ENCODE measurements at places on chromosomes 3 and 15.

DNA sequence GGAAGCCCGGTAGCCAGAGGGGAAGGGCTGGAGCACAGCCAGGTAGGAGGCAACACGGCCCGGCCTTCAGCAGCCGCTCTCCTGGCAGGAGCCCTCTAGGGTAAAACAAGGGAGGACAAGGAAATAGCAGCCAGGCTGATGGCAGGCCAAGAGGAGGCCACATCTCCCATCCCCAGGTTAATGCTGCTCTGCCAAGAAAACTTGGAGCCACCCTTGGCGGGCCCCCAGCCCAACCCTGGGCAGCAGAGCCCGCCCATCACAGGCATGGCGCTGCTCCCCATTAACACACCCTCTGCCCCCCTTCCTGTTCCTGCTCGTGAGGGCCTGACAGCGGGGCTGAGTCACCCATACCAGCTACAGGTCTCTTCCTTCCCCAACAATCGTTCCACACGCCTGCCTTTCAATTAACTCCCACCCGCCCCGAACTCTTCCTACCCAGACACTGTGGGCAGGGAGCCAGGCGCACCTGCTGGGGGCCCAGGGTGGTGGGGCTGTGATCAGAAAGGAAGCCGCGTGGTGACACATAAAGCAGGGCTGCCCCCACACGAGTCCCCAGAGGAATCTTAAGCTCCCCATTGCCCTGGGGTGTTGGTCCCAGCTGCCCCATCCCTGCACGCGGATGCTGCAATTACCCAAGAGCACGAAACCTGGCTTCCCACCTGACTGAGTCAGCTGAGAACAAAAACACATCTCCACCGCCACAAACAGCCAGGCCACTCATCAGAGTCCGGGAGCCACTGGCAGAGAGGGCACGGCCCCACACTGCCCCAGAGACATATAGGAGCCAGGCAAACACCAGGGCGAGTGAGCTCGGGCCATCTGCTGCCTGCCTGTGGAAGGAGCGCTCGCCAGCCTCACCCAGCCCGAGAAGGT lies at the start of gene C15orf62:
C15orf62 (plus strand) TSS at position 707 of the 873 bp plus-strand sequence. CDS start 516 bp downstream, outside the sequence.
- no peak for DNase-seq

DNA sequence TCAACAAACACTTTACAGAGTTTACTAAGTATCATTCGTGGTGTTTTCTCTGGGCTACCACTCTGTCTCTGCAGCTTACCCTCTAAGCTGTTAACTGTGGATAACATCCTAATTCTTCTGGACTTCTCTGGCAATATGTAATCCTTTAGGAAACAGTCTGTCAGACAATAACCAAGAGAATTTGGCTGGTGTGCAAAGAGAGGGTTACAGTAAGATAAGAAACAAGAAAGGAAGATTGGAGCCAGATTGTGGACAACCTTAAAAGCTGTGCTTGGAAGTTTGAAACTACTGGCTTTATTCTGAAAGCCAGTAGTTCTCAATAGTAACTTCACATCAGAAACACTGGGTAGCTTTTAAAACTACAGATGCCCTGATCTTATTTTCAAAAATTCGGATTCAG lies 778 bp downstream of the ARL6 start:
- DNase-seq: no peak

DNA sequence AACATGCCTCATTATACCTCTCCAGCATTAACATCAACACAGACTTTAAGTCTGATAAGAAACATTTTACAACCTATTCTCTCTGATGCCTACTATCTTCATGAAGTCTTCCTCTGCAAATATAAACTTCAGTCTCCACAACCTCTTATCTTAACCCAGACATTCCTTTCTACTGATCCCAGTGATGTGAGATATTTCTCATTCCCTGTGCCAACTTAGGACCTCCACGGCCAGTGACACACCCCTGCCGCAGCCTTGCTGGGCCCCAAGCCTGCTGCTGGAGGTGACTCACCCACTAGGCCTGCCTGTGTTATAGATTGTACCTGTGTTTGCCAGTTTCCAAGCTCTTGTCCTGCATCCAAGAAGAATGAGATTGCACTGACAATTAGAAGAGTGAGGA lies 734.5 kb upstream of the CADM2 start:
- DNase-seq: no peak

- no peak for DNase-seq
These were observed 17.5 kb upstream of the HHATL start for GRCh38 chr3:42720126-42720525.

DNA sequence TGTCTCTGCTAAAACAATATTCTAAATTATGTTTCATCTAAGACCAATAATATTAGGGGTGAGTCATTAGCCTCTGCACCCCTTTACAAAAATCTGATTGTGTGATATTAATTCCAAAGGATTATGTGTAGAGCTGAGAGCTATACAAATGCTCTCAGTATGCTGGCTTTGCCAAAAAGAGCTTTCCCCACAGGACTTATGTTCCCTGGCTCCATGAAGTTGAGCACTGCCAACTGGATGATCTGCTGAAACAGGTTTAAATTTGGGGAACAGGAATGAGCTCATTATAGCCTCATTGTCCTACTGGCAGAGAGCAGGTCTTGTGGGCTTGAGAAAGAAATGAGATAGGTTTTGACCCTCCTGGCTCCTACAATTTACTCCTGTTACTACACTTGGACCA lies 347.8 kb upstream of the LMCD1 start:
- no peak for DNase-seq

DNA sequence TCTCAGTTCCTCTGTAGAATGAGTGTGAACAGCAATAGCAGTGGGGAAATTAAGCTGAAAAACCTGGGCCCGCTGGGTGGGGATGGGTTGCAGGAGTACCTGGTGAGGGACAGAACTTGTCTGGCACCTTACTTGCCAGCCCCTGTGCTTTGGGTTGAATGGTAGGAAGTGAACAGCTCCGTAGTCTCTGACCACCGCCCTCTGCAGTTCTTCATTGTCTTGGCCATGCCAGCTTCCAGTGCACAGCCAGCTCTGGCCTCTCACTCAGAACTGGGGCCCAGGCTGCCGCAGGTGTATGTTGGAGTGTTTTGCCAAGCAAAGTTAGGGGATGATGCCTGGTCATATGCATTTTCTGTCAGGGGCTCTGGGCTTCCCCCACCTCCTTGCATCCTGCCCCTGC lies 14.0 kb upstream of the CHST14 start:
- no peak for DNase-seq

DNA sequence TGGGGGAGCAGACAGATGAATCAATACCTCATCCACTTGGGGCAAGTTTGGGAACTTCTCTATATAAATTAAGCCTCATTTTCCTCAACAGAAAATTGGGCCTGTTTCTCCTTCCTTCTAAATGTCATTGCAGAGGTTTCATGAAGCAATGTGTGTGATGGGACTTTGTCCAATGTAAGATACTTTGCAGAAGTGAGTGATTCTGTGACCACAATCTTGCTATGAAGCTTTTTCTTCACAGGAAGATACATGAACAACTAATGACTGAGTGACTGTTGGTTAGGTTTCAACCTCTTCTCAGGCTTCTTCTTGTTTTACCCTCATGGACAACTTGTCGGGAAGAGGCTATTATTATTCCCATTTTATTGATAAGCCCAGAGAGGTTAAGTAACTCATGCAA lies 11.0 kb downstream of the TMEM45A start:
- no peak for DNase-seq

- DNase-seq: no peak
These were observed 82.0 kb upstream of the DAZL start for GRCh38 chr3:16687221-16687620.

DNA sequence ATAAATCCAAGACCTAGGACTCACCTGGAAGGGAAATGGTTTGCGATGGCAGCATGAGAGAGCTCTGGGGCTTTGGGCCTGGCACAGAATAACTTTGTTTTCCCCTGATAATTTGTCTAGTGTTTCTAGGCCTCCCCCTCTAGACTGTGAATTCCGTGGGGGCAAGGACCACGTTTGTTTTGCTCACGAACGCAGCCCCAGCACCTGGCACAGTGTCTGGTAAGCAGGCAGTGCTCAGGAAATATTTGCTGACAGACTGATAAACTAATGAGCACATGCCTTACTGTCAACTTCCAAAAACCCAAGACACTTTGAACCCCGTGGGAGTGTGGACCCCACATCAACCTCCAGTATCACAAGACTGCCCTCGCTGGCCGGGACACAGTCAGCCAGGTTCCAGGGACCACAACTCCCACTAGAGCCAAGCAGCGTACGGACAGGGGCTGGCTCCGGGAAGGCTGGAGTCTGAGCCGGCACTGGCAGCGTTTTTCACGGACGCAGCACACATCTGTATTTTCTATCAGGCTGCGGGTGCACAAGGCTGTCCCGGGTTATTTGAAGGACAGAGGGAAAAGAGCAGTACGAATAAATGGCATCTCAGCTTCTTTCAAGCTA lies 146.5 kb downstream of the XXYLT1 start:
- DNase-seq: no peak

GRCh38 chr3:64213962-64214379 lies 11.3 kb downstream of the PRICKLE2 start:
- DNase-seq: no peak

- no peak for DNase-seq
These were observed 94.2 kb downstream of the NUP210 start for GRCh38 chr3:13325892-13326443.

DNA sequence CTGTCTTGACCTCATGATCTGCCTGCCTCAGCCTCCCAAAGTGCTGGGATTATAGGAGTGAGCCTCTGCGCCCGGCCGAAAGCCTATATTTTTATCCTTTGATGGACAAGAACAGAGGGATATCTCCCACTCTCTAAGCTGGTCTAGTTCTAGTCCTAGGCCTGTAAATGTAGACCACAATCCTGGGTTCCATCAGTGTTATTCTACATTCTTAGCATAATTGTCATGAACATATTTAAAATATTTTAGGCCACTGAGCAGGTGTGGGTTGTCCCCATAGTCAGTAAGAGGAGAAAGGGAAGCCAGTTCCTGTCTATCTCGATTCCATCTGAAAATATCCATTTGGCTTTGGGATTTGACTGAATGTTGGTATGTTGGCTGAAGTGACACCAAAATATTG lies 118.1 kb downstream of the EBLN2 start:
- no peak for DNase-seq

DNA sequence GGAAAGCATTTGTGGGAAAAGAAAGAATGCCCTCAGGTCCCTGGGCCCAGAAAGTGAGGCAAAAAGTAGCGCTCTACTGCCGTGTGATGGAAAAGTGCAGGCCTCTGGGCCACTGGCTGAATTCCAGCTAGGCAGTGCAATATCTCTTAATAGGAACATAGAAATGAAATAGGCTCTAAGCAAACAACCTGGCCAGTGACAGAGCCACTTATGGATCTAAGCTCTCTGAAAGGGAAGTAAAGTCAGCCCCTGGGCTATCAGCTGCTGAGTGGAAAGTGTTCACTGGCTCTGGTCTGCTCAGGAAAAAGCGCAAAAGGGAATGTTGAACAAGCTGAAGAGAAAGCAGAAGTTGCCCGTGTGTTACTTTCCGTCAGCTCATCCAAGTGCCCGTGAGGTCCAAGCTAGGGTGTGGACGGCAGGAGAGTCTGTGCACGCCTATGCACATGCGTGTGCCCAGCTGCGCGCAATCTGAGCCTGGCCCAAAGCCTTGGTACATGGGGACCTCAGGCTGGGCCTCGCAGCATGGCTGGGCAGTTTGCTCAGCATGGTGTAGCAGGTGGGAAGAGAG lies 74.0 kb upstream of the RAD18 start:
- DNase-seq: no peak

GRCh38 chr15:74208496-74208895 lies 5.9 kb upstream of the STRA6 start:
- DNase-seq: no peak

DNA sequence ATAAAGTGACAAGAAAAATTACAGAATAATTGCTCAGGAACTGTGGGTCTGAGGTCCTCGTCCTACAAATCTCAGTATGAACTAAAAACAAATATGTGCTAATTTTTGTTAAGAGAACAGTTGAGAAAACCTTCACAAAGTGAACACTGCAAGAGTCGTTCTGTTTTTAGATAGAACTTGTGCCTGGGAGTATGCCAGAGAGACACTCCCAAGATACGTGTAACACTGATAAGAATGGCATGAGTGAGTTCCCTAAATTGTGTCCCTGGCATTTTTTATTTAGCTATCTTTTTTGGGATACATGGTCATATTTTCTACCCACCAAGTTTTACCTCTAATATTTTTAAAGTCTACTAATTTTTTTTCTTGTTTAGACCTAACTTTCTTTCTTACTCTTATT lies 860.0 kb upstream of the NR2F2 start:
- DNase-seq: no peak

- no peak for DNase-seq
These were observed 12.4 kb downstream of the NTRK3 start for GRCh38 chr15:88243895-88244787.

DNA sequence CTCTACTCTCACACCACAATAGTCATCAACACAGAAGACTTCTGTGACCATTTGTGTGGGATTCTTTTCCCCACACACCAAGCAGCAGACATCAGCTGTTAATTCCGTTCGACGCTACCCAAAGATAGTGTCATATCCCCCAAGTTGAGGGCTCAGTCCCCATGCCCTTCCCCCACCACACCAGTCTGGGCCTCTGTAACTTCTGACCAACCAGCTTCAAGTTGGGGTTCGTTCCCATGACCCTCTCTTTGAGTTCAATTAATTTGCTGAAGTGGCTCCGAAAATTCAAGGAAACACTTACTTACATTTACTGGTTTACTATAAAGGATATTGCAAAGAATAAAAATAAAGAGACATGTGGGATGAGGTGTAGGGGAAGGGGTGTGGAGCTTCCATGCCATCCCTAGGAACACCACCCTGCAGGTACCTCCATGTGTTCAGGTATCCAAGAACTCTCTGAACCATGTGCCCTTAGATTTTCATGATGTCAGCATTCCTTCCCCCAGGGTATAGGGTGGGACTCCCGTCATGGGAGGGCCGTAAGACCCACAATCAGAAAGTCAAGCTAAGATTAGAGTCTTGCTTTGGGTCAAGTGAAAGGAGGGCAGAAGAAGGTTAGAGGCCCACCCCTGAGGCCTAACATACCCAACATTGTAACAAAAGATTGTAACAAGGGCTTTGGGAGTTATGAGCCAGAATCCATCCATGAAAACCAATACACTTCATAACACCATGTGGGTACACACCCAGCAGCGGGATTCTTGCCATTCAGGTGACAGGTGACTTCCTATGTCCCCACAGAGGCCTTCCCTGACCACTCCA lies 82.7 kb downstream of the BTLA start:
- DNase-seq: no peak

GRCh38 chr15:74676801-74677200 lies 19.0 kb downstream of the EDC3 start:
- DNase-seq: no peak

- no peak for DNase-seq
These were observed 125.4 kb downstream of the ULK4 start for GRCh38 chr3:41836360-41837134.
